Suppressor macrophage treated with lipopolysaccharide for 4 hours (primary cell): ENCODE measurements at places on chromosomes 2 and 18.

DNA sequence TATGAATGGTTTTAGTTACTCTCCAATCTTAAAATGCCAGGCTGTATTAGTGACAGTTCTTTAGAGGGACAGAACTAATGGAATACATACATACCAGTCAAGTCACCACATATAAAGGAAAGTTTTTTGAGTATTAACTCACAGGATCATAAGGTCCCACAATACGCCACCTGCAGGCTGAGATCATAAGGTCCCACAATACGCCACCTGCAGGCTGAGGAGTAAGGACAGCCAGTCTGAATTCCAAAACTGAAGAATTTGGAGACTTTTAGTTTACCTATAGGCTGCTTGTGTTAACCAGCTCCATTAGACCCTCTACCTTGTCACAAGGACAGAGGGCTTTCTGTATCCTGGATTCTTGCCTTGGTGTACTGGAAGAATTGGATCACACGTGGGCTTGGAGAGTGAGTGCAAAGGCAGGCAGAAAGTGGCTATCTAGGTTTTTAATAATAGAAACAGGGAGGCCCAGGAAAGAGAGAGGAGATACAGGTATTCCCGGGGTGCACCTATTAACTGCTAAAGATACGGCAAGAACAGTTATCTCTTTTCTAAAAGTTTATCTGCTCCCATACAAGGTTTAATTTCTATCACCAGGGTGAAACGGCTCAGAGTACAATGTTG is 234.9 kb upstream of the CYRIA start:
- peak; percentile 56 for DNase-seq

GRCh38 chr2:33272001-33272400 is 204.4 kb upstream of the RASGRP3 start:
- DNase-seq = no peak

GRCh38 chr2:111676291-111676822 is 207.6 kb downstream of the ANAPC1 start:
- no peak for DNase-seq

- DNase-seq = no peak
These were observed 121.4 kb upstream of the COL5A2 start for GRCh38 chr2:189300916-189301315.

DNA sequence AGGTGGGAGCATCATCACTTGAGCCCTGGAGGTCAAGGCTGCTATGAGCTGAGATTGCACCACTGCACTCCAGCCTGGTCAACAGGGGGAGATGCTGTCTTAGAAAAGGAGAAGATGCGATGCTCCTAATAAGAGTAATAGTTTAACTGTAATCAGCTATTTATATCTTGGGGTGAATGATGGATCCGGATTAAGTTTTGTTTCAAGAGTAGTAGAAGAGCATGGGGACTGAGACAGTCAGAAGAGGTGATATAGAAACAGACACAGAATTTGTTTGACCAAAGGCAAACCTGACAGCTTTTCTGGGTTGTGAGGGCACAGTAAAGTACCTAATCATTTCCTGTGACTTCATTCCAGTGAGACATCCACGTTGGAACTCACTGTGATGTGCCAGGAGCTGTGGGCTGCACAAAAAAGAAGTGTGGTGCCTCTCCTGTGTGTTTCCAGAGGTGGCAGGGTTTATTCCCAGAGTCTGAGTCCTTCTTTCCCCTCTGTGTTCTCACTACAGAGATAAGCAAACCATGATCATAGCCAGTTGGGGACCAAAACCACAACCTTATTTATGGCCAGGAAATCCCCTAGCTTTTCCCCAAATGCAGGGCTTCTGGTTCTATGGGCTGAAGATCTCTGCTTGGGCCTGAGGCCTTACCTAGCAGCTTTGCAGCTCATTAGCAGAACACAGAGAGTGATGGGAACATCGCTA is 113.7 kb downstream of the XRCC5 start:
- peak; percentile 31 for DNase-seq

DNA sequence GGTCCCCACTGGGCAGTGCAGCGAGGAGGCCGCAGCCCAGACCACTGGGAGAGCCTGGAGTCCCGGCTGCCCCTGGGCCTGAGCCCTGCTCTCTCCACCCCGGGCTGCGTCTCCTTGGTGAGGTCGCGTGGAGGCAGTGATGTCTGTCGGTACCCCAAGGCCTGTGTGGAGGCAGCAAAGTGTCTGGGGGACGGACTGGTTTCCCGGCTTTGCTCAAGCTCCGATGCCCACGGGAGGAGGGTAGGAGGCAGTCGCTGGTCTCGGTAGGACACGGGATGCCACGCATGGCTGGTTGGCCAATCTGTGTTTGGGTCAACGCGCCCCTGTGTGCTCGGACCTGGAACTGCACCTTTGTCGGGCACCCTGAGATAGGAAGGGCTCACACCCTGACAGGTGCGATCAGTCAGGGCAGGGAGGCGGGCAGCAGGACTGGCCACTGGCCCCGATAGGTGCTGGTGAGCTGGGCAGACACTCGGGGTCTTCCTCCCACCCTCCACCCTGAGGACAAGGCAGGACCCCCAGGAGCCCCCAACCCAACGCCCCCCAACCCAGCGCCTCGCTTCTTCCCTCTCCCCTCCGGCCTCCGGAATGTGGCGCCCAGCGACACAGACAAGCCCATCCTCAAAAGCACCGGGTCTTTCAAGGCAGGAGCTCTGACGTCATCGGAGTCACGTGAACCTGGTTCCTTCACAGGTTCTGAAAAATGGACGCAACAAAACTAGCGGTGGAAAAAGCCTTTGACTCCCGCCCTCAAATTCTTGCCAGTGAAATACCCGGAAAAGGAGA is 288.6 kb downstream of the NDUFA10 start:
- DNase-seq = no peak

DNA sequence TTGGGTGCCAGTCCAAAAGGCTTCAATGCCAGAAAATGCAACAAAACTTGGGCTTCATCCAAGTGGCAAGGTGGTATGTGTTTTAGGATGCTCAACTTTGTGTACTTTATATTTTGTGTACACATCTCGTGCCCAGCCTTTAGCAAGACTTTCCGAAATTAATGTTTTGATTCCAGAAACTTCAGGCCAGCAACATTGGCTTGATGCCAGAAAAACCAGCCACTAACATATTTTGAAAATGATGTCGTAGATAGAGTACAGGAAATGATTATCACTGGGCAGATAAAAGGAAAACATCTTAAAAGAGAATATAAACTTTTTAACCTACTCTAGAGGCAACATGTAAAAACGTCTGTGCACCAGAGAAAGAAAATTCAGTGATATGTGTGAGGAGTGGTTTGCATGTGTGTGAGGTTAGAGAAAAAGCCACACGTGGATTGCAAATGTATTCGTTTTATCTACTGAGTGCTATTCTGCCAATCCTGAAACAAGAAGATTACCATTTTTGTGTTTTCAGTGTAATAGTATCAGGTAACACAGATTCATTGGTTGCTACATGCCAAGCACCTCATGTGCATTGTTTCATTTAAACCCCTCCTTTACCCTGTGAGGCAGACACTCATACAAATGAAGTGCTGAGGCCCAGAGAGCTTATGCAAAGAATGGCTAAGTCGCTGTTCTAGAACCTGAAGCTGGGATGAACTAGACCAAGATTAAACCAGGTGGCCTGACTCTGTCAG is 264.8 kb downstream of the C1D start:
- no peak for DNase-seq

DNA sequence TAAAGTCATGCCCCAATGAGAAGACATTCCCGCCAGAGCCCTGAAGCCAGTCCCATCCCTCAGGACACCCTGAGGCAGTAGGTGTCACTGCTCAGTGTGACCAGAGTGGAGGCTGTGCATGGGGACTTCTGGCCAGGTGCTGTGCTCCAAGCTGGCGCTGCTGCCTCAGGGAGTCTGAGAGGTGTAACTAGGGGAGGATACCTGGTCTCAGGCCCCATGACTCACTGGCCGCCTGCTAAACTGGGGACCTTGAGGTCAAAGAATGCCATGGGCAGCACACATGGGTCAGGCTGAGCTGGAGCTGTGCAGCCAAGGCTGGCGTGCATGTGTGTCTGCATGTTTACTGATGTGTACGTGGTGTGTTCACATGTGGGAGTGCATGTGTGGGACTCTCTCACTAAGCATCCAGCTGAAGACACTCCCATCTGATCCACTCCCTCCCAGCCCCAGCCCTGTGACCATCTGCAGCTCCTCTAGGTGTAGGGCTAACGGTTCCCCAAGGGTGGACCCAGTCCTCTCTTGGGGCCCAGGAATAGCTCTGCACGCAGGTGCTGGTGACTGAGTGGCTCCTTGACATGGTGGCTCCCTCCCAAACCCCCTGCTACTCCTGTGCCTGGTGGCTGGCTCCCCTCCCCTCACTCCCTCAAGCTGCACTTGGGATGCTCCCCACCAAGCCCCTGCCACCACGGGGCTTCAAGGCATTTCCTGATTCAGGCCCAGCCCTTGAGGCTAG is 16.5 kb downstream of the HS6ST1 start:
- DNase-seq = no peak

GRCh38 chr2:172375251-172375650 is 52.1 kb upstream of the ITGA6 start:
- DNase-seq = peak; percentile 65

- no peak for DNase-seq
These were observed 663.6 kb upstream of the NRXN1 start for GRCh38 chr2:51695531-51695930.

- DNase-seq = no peak
These were observed 210.0 kb downstream of the MCFD2 start for GRCh38 chr2:46705654-46706053.

DNA sequence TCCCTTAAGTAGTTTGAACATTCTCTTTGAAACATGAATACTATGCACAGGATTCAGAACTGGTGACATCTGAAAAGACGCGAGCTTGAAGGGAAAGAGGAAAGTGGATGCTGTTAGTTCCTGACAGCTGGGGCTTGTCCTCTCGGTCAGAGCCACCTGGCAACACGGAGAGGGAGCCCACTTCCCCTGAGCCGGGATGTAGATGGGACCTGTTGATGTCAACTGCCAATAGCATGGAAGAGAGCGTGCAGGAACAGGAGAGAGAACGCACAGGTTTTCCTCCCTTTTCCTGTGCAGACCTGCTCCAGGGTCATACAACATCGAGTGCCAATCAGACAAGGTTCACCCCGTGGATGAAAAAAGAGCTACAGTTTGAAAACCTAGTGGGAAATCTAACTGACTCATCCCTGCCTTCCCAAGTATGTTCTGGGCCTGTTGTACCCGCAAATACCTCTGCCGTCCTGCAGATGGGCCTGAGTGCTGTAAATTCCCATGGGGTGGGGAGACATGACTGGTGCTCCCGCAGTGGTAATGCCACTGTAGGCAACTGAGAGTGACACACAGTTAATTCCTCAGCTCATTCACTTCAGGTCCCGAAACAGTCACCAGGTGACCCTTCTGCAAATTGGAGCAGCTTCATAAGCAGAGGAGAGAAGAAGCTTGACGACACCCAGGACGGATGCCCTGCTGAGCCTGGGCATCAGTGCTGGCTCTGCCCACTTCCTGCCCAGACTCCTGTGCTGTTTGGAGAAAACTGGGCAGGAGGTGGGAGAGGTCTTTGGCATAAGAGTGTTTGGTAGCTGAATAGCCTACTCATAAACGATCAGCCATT is 13.9 kb upstream of the MBP start:
- no peak for DNase-seq

DNA sequence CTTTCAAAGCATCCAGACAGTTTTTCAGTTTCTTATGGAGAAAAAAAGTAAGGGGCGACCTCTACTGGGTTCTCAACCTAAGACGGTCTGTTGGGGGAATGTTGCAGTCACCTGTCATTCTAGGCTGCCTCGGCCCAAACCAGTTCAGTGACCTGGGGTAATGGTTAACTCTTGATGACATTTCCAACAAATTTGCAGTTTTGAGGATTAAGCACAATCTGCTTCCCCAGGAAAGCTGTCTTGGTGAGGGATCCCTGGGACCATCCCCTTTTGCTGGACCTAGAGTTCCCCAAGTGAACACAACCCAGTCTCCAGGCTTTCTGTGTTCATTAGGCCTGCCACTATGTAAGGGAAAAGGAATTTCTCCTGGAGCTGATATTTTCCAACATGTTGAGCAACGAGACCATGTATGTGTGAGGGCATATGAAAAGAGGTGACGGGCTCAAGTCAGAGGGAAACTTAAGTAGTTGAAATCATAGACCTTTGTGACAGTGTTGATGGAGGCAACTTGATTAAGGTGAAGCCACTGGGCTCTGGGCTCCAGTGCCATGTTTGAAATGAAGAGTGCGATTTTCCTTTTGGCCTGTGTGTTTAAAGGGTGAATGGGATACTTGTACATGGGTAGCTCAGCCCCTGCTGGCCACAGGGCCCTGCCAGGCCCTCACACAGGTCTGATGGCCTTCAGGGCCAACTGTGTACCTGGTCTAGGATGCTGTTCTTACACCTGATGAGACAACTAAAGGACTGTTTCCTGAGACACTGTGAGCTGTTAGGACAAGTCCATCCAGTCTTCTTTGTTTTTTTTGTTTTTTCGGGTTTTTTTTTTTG is 27.0 kb downstream of the FOSL2 start:
- no peak for DNase-seq

GRCh38 chr2:234324116-234324515 is 172.8 kb downstream of the ARL4C start:
- no peak for DNase-seq

DNA sequence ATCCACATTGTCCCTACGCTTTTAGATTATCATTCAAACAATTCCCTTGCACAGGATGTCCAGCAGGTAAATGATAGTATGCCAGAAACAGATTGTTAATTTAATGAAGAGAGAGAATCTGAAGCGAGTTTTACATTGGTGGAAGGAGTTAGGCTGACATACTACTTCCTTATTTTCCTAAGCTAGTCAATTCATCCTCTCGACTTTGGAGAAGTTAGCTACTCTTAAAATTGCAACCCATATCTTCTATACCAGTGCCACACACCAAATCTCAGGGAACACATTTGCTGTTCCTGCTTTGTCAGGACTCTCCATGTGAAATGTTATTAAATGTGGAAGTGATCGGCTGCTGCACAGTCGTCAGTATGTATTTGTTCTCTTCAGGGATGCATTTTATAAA is 249.2 kb downstream of the NAPG start:
- DNase-seq = no peak

- DNase-seq = peak; percentile 37
These were observed at the start of gene DYSF for GRCh38 chr2:71453404-71454220. Gene DYSF (plus strand): TSS chr2:71453561.
